ENCODE measurements at places on chromosomes 7 and 10.

DNA sequence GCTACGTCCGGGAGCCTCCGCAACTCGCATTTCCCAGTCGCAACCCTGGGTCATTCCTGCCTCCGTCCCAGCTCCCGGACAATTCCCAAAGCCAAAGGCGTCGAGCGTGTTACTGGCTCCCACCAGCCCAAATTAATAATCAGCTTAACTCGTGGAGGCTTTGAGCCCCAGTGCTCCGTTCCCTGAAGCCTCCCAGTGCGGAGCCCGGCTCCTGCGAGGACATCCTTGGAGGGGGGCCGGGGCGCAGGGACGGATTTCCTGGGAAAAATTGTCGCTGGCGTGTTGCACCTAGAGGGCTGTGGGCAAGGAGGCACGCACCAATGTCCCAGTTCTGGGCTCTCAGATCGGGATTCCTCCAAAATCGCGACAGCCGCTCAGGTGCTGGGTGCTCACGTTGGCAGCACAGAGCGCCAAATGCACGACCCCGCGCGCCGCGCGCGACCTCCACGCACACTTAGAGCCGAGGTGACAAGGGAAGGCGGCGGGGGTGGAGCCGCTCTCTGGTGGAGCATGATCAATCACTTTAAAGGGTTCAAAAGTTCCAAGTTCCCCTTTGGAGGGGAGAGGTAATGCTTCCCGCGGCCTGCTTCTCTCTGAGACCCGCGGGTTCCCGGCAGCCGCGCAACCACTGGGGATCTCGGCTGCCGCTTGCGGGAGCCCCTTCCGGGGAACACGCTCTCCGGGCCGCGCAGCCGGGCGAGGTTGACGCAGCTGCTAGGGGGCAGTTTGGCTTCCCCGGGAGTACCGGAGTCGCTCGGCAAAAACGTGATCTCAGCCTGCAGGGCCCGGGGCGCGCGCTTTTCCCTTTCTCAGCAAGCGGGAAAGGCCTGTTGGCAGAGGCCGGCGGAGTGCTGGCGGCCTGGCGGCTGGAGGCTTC lies 25.5 kb downstream of the SKIDA1 start:
- DNase-seq, result peak; percentile 58
- peak overlapping the region; percentile 7 for H3K4me3 ChIP-seq
- no peak overlapping the region for H3K27ac ChIP-seq
- peaks cover 27% of the 10 kb centered on the region for H3K4me1 ChIP-seq
- no peaks in the 10 kb centered on the region for H3K36me3 ChIP-seq

- no peak for DNase-seq
- peak overlapping the region; percentile 78 for H3K27ac ChIP-seq
- H3K27me3 ChIP-seq, result peaks cover 1% of the 10 kb centered on the region
- H3K4me3 ChIP-seq, result no peak overlapping the region
These were observed 187.1 kb downstream of the KIF20B start for GRCh38 chr10:89888321-89889070.

GRCh38 chr10:11869743-11870460 lies 46.7 kb downstream of the PROSER2 start:
- no peak overlapping the region for H3K4me3 ChIP-seq
- no peaks in the 10 kb centered on the region for H3K36me3 ChIP-seq
- H3K27ac ChIP-seq, result no peak overlapping the region
- DNase-seq, result no peak
- peaks cover 3% of the 10 kb centered on the region for H3K27me3 ChIP-seq

- H3K27ac ChIP-seq, result no peak overlapping the region
- H3K4me3 ChIP-seq, result no peak overlapping the region
- H3K27me3 ChIP-seq, result peaks cover 13% of the 10 kb centered on the region
- H3K4me1 ChIP-seq, result peaks cover 39% of the 10 kb centered on the region
- no peak for DNase-seq
These were observed 52.8 kb downstream of the LRRC4 start for GRCh38 chr7:127978421-127978820.

- no peak overlapping the region for H3K4me3 ChIP-seq
- H3K4me1 ChIP-seq, result peaks cover 27% of the 10 kb centered on the region
- DNase-seq, result no peak
These were observed 195.1 kb downstream of the CCDC3 start for GRCh38 chr10:12806228-12807095.

GRCh38 chr10:99394761-99395386 lies 35.5 kb downstream of the GOT1 start:
- H3K4me3 ChIP-seq, result no peak overlapping the region
- no peaks in the 10 kb centered on the region for H3K4me1 ChIP-seq
- no peak for DNase-seq
- H3K27me3 ChIP-seq, result no peaks in the 10 kb centered on the region
- H3K27ac ChIP-seq, result no peak overlapping the region

DNA sequence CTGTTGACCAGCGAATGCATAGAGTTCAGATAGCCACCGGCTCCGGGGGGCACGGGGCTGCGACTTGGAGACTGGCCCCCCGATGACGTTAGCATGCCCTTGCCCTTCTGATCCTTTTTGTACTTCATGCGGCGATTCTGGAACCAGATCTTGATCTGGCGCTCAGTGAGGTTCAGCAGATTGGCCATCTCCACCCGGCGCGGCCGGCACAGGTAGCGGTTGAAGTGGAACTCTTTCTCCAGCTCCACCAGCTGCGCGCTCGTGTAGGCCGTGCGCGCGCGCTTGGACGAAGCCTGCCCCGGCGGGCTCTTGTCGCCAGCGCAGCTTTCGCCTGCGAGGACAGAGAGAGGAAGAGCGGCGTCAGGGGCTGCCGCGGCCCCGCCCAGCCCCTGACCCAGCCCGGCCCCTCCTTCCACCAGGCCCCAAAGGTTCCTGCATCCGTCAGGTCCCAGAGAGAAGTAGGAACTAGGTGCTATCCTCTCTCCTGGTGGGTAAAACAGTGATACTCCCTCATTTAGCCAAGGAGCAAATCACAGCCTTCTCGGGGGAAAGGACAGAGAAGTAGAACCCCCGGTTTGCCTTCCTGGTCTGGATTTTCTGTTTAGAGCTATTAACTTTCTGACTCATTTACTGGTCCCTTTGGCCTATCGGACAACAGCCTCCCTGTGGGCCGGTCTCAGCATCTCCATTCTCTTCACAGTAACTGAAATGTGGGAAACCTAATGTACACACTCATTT lies 6.1 kb upstream of the HOXA2 start:
- H3K27me3 ChIP-seq, result peaks cover 57% of the 10 kb centered on the region
- H3K36me3 ChIP-seq, result no peaks in the 10 kb centered on the region
- H3K4me1 ChIP-seq, result peaks cover 9% of the 10 kb centered on the region
- H3K27ac ChIP-seq, result no peak overlapping the region
- DNase-seq, result peak; percentile 50

GRCh38 chr7:50970092-50970491 lies 187.4 kb upstream of the GRB10 start:
- no peaks in the 10 kb centered on the region for H3K4me1 ChIP-seq
- no peak for DNase-seq
- no peak overlapping the region for H3K4me3 ChIP-seq
- H3K27ac ChIP-seq, result no peak overlapping the region

DNA sequence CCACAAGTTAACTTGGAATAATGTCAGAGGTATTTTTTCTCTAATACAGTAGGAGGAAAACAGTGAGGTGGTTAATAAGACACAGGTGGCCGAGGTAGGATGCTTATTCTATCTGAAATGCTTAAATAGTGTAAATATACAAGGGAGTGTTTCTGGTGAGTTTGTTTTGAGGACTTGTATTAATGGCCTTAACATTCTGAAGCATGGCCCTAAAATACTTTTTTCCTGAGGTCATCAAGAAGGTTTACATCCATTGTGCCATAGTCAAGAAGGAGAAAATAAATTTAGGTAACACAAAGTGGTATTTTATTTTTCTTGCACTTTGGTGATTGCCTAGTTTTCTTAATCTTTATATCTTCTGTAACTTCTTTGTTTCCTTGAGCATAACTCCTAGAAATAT lies 18.8 kb downstream of the GNAI1 start:
- H3K4me3 ChIP-seq, result no peak overlapping the region
- no peaks in the 10 kb centered on the region for H3K27me3 ChIP-seq
- H3K27ac ChIP-seq, result no peak overlapping the region
- H3K36me3 ChIP-seq, result no peaks in the 10 kb centered on the region
- no peak for DNase-seq
- peaks cover 7% of the 10 kb centered on the region for H3K4me1 ChIP-seq

GRCh38 chr7:135782377-135782776 lies 33.8 kb upstream of the FAM180A start:
- H3K27me3 ChIP-seq, result no peaks in the 10 kb centered on the region
- peaks cover 14% of the 10 kb centered on the region for H3K36me3 ChIP-seq
- no peak overlapping the region for H3K27ac ChIP-seq
- no peak overlapping the region for H3K4me3 ChIP-seq
- H3K4me1 ChIP-seq, result no peaks in the 10 kb centered on the region
- DNase-seq, result no peak

DNA sequence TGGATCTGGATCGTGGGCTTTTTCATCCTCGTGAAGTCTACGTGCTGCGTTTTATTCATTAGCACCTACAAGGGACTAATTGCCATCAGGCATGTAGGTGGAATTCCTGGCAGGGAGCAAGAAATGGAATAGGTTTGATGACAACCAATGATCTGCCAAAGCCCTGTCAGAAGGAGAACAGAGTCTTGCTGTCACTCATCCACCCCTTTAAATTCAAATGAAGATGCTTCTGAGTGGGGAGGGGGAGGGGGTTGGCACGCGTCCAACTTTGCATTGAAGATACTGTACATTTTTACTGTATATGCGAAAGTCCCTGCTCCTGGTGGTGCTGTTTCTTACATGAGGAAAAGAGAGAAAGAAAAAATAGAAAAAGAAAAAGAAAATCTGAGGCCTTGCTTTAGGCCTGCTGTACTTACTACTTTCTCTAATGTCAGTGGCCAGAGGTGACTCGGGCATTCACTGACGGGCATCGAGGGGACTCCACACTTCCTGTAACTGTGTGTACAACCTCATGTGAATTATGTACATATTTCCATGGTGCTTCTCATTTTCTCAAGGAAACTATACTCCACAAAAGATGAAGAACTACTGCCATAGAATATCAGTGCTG lies 569.1 kb downstream of the INHBA start:
- peaks cover 5% of the 10 kb centered on the region for H3K27me3 ChIP-seq
- H3K36me3 ChIP-seq, result no peaks in the 10 kb centered on the region
- peaks cover 30% of the 10 kb centered on the region for H3K4me1 ChIP-seq
- H3K27ac ChIP-seq, result no peak overlapping the region
